ENCODE measurements at places on chromosomes 13 and 19.

DNA sequence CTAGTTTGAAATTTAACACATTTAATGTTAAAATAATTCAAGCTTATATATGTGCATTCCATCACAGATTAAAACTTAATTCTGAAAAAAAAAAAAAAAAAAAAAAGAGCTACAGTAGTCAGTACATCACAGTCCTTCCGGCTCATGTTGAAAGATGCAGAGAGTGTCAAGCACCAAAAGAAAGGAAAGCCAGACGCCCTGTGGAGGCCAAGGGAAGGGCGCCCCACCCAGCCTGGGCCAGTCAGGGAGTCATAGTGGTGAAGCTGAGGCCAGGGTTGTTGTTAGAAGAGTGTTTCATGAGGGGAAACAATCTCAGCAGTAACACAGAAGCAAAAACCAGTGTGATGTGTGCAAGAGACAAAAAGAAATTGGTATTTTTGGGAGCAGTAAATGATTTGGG lies 375.3 kb downstream of the MTUS2 start:
- no peak for DNase-seq

GRCh38 chr19:1261538-1261797 lies 7.7 kb upstream of the CIRBP start:
- DNase-seq = no peak

DNA sequence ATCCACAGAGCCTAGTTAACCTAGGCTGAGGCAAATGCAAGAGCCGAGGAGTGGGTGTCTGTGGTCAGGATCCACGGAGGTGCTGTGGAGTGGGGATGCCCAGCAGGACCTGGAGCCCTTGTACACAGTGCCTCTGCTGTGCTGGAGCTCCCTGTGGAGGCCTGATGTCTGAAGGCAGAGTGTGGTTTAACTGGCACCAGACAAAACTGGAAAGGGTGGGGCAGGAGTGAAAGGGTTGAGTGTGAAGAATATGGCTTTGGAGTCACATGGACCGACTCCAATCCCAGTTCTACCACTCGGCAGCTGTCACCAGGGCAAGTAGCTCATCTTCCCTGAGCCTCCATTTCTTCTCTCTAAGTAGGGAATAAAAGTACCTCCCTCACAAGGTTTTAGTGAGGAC lies 60.3 kb upstream of the GPR12 start:
- no peak for DNase-seq

GRCh38 chr13:76361868-76362267 lies 524.3 kb downstream of the KCTD12 start:
- DNase-seq = no peak

DNA sequence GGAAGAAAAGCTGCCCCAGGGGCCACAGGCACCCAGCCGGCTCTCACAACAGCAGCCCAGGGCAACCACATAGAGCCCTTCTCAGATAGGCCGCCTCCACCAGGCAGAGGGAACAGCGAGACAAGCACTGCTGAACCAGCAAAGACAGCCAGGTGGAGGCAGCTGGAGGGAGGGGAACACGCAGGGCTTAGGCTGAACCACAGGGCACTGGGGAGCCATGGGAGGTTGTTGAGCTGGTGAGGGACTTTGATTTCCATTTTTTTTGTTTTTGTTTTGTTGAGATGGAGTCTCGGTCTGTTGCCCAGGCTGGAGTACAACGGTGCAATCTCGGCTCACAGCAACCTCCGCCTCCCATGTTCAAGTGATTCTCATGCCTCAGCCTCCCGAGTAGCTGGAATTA lies 3.5 kb downstream of the GAMT start:
- no peak for DNase-seq

- no peak for DNase-seq
These were observed 346.0 kb upstream of the PCDH20 start for GRCh38 chr13:61761690-61762089.

- no peak for DNase-seq
These were observed 25.2 kb upstream of the ATP11A start for GRCh38 chr13:112664501-112665203.

GRCh38 chr19:47253467-47253881 lies 2.9 kb upstream of the CCDC9 start:
- no peak for DNase-seq

DNA sequence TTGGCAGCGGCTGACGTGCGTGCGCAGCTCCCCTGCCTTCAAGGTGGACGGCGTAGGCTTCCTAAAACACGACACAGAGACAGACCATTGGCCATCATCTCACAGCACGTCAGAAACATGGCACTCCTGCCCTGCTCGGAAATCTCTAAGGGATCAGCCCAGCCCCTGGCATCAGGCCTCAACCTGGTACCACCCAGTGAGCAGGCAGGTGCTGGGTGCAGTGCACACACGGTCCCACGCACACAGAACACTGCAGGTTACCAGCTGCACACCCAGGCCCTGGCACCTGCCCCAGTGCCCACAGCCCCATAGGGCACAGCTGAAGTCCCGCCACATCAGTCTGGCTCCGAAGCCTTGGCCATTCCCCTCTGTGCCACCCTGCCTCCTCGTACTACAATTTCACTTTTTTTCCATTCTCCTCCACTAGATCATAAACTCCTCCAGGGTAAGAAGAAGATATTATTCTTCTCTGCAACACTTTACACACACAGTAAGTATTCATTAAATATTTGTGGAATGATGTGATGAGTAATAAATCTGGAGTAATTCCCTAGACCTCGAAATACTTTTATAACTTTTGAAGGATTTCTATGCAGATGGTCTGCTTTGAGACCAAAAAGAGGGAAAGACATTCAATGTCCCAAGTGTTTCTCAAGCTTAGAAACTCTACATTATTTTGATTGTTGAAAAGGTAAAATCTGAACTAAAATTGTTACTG lies 156.4 kb downstream of the COL4A1 start:
- DNase-seq = no peak

- DNase-seq = no peak
These were observed 42.0 kb downstream of the GAS6 start for GRCh38 chr13:113821847-113822246.

All from NCI-H1436 (cell line).